ENCODE measurements at places on chromosomes 4 and X. TPM values are rescaled to one million over a fixed set of nuclear protein-coding genes. Genes with fewer than 3 reads are reported as not detected.

DNA sequence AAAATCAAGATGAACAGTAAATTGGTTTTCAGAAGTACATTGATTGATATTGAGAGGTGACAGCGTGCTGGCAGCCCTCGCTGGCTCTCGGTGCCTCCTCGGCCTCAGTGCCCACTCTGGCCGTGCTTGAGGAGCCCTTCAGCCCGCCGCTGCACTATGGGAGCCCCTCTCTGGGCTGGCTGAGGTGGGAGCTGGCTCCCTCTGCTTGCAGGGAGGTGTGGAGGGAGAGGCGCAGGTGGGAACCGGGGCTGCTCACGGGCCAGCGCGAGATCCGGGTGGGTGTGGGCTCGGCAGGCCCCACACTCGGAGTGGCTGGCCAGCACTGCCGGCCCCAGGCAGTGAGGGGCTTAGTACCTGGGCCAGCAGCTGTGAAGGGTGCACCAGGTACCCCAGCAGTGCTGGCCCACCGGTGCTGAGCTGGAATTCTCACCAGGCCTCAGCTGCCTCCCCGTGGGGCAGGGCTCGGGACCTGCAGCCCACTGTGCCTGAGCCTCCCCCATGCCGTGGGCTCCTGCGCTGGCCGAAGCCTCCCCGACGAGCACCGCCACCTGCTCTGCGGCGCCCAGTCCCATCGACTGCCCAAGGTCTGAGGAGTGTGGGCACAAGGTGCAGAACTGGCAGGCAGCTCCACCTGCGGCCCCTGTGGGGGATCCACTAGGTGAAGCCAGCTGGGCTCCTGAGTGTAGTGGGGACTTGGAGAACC lies 25.2 kb downstream of the RAP2C start:
- DNase-seq, result no peak

GRCh38 chrX:31445542-31445941 lies 373.7 kb upstream of the FTHL17 start:
- DNase-seq, result no peak

DNA sequence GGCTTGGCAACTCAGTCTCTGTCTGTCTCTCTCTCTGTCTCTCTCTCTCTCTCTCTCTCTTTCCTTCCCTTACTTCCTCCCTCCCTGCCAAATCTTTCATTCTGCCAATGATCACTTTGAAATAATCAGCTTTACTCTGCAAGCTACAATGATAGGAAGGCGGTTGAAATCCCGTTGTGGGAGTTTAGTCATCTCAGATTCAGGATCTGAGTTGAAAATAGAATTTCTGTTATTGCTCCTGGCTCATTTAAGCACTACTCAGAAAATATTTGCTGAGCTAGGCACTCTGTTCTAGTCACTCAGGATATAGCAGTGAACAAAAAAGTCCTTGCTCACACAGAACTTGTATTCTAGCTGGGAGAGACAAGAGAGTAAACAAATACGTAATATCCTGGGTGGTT lies 56.3 kb upstream of the DCTD start:
- DNase-seq, result no peak

DNA sequence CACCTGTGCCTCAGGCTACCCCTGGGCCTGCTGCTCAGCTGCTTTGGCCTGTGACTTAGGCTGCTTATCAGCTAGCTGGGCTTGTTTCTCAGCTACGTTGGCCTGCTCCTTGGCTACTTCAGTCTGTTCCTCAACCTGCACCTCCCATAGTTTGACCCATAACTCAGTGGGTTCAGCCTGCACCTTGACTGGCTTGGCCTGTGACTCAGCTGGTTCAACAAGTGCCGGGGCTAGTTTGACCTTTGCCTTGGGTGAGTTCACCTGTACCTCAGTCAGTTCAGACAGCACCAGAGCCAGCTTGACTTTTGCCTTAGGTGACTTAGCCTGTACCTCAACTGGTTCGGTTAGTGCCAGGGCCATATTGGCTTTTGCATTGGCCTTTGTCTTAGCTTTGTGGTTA lies 171.2 kb downstream of the MSN start:
- no peak for DNase-seq

Gene STATH
- polyA plus RNA-seq, result not detected

Gene HTR2C
- not detected for polyA plus RNA-seq

Gene TEX11
- polyA plus RNA-seq, result not detected

Gene MEPE
- not detected for polyA plus RNA-seq

Gene HSFX3
- not detected for polyA plus RNA-seq
